Retinal pigment epithelial cell (primary cell): ENCODE measurements at places on chromosomes 2 and 18.
A peak's percentile ranks its signal among the peaks of the same experiment; 100 is the strongest.

GRCh38 chr2:241011751-241012510 lies 13.5 kb downstream of the SNED1 start:
- DNase-seq: no peak

DNA sequence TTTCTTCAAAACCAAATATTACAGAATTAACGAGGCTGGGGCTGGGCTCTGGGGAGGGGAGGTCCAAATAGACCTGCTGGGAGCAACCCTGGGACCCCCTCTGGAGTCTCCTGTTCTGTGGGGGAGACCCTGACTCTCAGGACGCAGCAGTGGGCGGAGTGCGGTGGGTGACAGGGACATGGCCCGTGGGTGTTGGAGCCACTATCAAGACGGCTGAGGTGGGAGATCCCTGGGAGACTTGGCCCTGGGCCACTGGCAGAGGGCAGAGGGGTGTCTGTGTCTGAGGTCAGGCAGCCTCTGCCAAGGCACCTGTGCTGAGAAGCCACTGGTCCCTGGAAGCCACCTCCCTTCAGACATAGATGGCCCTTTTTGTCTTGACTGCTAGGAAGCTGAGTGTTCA lies 79.5 kb upstream of the CTDP1 start:
- no peak for DNase-seq

DNA sequence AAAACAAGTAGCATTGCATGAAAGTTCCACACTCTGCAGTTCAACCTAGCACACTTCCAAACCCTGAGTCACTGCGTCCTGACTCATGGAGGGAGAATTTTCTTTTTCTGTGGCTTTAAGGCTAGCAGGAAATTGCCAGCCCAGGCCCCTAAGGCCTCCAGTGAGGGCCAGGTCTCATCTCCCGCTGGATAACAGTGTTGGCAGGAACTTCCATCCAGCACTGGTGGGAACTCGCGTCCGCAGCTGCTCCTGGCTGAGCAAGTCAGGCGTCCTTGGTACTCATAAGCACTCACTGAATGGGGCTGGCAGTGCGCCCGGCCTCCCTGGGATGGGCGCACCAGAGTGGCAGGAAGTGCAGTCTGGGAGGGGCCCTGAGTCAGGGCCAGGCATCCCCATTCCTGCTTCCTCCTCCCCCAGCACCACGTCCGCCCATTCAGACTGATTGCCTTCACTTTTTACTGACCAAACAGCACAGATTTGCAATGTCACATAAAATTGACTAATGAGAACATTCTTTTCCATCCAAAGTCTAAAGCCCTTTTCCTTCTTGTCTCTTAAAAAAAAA lies 14.3 kb downstream of the MALL start:
- DNase-seq: peak; percentile 100

DNA sequence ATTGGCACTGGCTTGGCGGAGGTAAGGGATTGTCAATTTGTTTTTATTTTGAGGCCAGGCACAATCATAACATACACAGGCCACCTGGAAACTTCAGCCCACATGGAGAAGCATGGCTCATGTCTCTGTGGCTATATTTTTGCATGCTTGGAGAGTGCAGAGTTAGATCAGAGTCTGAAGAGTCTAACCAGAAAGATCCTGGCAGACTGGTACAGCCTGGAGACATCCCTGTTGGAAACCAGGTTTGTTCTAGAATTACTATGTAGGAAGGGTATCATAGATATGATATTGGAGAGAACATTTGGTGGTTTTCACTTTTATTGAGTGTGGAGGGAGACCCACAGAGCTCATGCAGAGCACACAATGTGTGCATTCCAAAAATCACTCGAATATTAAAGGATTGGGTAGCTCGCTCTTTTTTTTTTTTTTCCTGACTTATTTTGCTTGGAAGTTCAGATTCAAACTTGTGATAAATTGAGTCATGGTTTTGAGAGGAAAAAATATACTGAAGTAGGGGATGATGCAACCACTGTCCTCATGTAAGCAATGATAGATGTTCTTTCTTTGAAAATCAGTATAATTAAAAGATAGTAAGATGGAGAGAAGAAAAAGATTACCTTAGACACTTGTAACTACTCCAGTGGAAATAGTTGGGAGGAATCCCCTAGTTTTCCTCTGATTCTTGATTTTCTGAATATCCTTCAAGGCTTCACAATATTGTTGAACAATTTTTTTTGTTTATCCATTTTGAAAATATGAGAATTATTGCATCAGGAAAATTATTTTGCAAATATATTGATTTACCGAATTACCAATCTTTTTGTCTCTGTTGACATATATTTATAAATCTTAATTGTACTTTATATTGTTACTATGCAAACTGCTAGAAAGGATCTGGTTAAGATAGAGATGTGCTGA lies 185.7 kb upstream of the ZEB2 start:
- DNase-seq: no peak

- no peak for DNase-seq
Measured at GRCh38 chr2:38533180-38533579, 69.5 kb downstream of the HNRNPLL start.

DNA sequence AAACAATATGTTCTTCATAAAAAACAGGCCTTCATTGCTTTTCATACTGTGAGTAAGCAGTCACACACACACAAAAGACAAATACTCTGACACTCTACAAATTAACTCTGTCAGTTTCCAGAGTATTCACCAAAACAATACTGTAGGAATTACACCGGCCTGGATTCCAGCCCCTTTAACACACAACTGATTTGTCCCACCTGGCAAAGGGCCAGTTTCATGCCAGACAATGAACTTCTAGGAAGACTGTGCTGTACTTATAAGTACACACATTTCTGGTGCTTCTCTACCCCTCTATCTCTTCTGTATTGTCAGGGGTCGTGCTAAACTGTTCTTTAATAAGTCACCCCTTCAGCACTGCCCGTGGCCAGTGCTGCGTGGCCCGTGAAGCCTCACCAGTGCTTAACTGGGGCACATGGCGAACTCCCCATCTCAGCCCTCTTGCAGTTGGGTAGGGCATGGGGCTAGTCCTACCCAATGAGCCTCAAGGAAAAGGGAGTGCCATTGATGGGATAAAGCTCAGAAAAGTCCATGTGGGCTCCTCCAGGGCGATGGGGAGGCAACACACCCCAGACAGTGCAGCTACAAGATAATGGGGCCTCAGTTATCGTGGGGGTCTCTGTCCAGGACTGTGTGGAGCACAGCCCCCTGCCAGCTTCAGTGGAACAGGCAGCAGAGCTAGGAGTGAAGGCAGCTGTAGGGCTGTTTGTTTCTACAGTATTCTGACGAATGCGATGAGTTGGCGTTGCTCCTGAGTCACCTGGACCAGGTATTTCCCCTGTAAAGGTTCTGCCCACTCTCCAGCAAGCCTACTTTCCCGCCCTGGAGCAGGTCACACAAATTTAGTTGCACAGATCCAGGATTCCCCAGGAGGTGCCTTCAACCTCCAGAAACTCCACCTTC lies 99.0 kb downstream of the SP3 start:
- no peak for DNase-seq

DNA sequence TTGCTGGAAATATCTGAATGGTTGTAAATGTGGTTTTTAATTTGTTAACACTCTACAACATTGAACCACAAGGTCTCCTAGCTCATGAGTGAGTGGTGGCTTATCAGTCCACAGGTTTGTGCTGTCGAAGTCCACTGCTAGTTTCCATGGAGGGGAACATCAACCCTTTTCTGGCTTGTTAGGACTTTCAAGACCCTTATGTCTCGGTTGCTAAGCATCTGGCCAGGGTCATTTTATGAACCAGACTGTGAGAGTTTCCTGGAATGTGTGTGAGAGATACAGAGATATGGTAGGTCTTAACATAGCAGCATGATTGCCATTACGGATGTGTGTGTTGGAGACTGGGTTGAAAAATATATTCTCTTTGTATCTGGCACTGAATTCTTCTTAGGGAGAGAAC lies 36.9 kb downstream of the KCNE4 start:
- DNase-seq: no peak

GRCh38 chr2:8584174-8585066 lies 97.4 kb upstream of the ID2 start:
- no peak for DNase-seq

GRCh38 chr2:98810588-98810928 lies 79.6 kb upstream of the MGAT4A start:
- no peak for DNase-seq

DNA sequence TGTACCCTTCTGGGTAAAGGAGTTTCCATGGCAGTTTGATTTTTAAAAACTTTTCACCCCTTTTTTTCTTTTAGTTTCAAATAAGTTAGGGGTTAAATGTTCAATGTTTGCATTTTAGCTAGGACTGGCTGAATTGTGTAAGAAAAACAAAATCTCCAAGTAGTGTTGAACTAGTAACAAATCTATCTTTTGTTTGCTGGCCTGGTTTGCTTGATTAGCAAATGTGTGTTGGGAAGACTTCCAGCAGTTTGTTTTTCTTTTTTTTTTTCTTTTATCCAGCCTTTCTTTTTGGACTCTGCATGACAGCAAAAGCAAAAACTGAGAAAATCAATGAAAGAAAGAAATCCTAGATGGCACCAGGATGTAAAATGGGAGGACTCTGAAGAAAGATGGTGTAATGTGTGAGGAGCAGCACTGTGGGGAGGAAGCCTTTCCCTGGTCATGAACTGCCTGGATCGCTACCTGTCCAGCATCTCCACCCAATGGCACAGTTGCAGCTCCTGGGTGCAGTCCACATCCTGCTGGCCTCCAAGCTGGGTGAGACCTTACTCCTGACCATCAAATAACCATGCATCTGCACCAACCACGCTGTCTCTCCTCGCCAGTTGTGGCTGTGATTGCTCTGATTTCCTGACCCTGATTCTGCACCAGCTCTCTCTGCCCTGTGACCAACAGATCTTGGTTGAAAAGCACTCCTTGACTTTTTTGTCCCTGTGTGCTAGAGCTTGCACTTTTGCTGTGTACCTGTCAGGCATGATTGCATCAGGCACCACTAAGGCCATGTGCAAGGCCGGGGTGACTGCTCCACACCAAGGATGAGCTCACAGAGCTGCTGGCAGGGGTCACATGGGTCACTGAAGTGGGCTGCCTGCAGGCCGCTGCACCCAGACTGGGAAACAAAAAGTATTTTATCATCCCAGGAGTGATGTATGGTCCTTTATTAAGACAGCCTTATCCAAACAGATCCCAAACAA lies 71.2 kb upstream of the ZNF236 start:
- DNase-seq: no peak

- peak; percentile 80 for DNase-seq
Measured at GRCh38 chr18:58135701-58136331, 91.8 kb downstream of the NEDD4L start.

GRCh38 chr2:144082327-144082726 lies 437.6 kb downstream of the ZEB2 start:
- no peak for DNase-seq
